Anterior cingulate cortex (tissue), 58 donors: ENCODE measurements at places on chromosomes 16 and 17.

- DNase-seq, result no peak
Measured at GRCh38 chr16:8963010-8963820, 491 bp downstream of the USP7 start.

DNA sequence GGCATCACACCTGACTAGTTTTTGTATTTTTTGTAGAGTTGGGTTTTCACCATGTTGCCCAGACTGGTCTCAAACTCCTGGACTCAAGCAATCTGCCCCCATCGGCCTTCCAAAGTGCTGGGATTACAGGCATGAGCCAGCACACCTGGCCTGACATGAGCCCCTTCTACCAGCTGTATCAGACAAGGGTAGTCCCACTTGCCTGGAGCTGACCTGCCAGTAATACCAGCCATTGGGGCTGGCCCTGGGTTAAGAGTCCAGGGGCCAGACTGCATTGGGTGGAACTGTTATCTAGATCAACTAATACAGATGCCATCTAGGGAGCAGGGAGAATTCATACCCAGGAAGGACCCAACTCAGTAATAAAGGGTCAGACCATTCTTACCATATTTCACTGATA, 28.1 kb downstream of the WSB1 start:
- no peak for DNase-seq

- no peak for DNase-seq
Measured at GRCh38 chr16:23045025-23045424, 104.2 kb downstream of the USP31 start.

DNA sequence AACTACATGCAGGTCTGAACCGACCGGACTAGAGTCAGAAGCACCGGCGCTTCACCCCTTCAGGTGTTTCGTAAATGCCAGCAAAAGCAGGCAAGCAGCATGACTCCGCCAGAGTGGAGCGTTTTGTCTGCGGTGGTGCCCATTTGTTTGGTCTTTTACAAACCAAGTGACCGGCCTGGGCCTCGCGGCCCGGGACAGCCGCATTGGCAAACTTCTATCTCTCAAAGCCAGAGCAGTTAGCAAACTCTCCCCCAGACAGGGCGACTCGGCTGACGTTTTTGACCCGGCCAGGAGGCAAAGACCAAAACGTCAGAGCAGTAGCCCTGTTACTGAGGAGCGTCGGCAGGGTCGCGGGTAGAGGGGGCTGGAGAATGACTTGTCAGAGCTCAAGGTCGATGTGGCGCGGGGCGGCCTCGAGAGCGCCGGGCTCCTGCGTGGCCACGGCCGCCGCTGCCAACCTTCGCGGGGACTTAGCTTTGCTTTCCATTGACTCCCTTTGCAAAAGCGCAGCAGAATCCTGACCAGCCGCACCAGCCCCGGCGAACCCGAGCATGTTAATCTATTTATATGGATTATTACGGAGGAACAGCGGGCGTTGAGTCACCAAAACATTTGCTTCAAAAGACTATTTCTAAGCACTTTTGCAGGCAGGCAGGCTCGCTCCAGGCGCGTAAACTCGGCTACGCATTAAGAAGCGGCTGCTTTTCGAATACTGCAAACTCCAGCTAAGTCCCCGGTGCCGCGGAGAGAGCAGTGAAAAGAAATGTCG, 763 bp upstream of the SOX9 start:
- DNase-seq, result no peak

DNA sequence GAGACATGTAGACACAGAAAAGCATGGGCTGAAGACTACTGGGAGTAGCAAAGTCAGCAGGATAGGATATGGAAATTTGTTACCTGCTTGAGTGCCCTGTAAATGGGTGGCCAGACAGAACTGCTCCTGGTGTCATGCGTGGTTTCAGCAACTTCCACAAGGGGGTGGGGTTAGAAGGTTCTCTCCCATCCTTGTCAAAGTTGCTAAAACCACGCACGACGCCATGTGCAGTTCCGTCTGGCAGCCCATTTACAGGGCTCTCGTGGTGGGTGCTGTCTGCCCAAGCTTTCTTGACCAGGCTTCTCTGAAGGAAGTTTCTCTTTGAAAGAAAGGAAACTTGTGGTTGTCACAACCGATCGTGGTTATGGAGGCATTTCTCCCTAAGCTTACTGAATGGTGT, 6.9 kb upstream of the DBNDD1 start:
- DNase-seq, result no peak

GRCh38 chr17:17757956-17758845, 76.9 kb downstream of the RAI1 start:
- no peak for DNase-seq

- DNase-seq, result no peak
Measured at GRCh38 chr17:48609033-48609432, 1.8 kb downstream of the HOXB7 start.
